Stimulated activated CD4-positive, alpha-beta T cell treated with anti-CD3 and anti-CD28 coated beads, TNF-alpha, amount 100 ng/mL, for 1 hour (primary cell): ENCODE measurements at places on chromosomes 4 and X.

DNA sequence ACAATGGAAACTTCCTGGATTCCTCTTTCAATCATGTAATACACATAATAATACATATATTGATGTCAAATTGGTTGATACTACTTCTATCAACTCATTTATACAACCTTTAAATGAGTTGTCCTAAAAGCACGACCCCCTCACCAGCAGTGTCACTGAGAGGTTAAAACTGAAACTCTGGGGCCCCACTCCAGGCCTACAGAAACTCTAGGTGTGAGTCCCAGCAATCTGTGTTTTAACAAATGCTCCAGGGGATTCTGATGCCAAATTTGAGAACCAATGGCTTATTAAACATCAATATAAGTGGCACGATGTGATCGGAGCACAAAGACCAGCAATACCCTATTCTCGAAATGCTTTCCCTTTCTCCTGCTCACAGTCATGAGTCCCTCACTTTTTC lies 47.9 kb downstream of the ATP8A1 start:
- DNase-seq: no peak

GRCh38 chr4:82523179-82523578 lies 38.6 kb downstream of the TMEM150C start:
- DNase-seq: no peak

DNA sequence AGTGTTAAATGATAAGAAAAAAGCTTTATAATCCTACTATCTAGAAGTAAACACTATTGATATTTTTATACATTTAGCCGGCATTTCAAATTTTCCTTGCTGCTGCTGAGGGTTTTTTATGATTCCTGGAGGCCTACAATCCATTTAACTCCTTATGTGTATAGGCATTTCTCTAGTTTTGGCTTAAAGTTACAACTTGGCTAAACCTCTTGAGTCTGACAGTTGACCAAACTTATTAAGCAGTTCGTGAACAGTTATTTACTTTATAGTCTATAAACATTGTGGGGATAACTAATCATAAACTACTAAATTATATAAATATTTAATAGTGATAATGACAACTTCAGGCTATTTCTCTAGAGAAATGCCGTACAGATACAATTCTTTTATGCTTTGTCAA lies 141.9 kb downstream of the ADGRL3 start:
- no peak for DNase-seq

- no peak for DNase-seq
Measured at GRCh38 chr4:151866592-151866918, 105.7 kb upstream of the GATB start.

- peak; percentile 68 for DNase-seq
Measured at GRCh38 chrX:1453395-1453783, 680 bp upstream of the ASMTL start.

DNA sequence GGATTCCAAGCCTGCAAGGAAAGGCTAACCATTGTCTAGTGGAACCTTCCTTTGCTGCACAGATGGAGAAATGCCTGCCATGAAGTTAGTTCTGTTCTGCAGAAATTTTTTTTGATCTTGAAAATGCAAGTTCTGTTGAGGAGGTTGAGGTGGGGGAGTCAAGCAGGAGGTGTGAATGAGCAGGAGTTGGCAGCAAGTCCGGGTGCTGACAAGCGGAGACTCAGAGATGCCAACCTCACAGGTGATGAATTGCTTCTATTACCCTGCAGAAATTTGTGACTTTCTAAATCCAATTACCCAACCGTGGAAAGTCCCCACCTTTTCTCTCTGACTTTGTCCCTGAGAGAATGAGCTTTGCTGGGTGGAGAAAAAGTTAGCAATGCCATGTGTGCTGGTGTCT lies 350.1 kb downstream of the DHRSX start:
- DNase-seq: no peak

DNA sequence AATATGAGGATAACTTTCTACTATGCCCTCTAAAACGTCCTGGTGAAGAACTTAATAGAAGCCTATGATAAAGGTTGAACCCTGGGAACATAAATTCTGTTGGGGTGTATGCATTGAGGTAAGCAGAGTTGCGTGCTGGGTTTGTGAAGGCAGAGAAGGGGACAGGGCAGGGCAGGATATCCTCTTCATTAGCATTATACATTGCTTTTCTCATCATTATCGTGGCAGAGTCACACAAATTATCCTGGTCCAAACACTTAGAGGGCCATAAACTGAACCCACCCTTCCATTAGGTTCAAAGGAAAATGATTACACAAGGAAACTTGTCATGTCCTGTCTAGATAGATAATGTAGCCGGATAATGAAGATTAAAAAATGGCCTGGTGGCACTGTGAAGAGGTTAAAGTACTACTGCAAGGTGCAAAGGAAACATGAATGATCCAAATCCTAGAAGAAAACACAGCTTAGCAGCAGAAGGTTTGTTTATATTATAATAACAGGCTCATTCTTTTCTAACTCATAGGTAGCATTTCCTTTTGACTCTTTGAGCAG lies 189.1 kb downstream of the SPCS3 start:
- DNase-seq: no peak

- DNase-seq: no peak
Measured at GRCh38 chr4:85153221-85153620, 186.7 kb upstream of the WDFY3 start.

DNA sequence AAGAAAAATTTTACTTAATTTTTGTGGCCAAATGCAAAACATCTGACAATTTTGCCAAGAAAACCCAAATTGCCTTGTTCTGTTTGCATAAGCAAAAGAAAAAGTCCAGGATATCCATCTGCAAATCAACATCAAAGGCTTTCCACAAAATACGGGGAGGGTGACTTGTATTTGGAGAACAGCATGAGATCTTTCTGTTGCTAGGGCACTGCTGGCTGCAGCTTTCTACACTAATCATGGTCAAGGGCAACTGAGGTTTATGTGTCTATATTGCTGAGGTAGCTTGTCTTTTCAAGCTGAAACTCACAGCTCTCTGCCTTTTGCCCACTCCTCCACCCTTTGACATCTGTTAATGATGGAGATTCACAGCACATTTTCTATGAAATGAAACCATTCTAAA lies 389.1 kb downstream of the NKX6-1 start:
- no peak for DNase-seq

GRCh38 chr4:53974561-53974960 lies 89.8 kb downstream of the CHIC2 start:
- DNase-seq: no peak

DNA sequence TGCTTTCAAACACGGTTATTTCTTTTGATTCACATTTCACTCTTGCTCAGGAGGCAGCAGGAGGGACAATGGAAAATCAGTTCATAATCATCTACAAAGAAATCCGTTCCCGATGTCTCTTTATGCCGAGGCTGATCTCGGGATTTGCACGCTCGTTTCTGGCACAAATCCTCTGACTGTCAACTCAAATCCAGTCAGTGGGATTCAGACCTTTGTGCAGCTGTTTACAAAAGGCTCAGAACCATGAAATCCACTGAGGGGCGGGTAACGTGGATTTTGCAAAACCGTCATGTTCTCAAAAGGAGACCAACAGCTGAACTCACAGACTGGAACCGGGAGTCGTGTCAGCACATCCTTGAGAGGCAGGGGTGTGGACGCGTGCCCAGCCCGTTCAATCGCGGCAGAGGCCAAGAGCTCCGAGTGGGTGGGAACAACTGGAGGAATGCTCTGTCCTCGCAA lies 46.4 kb downstream of the ACOX3 start:
- DNase-seq: no peak

- DNase-seq: no peak
Measured at GRCh38 chrX:24264383-24264782, 49.5 kb downstream of the SUPT20HL2 start.

GRCh38 chr4:5827108-5828004 lies 65.5 kb downstream of the CRMP1 start:
- no peak for DNase-seq

- no peak for DNase-seq
Measured at GRCh38 chr4:84381759-84382158, 117.3 kb downstream of the NKX6-1 start.

- no peak for DNase-seq
Measured at GRCh38 chr4:25215511-25215910, 18.3 kb upstream of the PI4K2B start.

DNA sequence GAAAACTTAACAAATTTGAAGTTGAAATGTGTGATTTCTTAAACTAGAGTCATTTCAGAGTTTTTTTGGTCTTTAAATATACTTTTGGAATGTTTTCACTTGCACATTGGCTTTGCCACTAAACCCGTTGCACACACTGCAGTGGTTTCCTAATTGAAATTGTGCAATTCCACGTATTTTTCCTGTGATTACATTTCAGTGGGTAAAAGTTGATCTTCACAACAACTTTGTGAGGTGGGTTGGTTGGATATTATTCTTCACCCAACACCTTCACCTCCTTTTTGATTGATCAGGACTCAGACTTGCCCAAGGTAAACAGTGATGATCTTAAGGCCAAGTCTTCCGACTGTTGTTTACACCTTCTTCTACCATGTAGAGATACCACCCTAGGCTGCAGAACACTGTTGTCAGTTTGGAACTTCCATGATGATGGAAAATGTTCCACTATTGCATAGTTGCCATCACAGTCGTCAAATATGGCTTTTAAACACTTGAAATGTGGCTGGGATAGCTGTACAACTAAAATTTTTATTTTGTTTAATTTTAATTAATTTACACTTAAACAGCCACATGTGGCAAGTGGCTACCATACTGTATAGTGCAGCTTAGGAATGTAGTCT lies 13.7 kb downstream of the SEPTIN11 start:
- DNase-seq: no peak

GRCh38 chr4:126678618-126679017 lies 954.1 kb upstream of the INTU start:
- no peak for DNase-seq

DNA sequence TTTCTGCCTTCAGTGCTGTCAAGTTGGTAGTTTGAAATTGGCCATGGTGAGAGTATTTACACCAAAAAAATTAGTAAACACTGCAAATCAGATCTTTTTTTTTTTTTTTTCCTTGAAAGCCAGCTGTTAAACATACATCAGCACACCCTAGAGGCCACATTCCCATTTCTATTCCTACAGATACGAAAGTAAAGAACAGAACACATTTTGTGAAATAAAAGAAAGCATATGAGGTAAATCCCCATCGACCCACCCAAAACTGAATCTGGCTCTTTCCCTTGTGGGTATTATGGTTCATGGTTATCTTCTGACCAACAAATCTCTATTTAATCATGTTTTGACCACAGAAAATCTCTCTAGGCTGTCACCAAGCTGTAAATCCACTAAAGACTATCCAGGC lies 41.8 kb upstream of the AP1AR start:
- DNase-seq: no peak

DNA sequence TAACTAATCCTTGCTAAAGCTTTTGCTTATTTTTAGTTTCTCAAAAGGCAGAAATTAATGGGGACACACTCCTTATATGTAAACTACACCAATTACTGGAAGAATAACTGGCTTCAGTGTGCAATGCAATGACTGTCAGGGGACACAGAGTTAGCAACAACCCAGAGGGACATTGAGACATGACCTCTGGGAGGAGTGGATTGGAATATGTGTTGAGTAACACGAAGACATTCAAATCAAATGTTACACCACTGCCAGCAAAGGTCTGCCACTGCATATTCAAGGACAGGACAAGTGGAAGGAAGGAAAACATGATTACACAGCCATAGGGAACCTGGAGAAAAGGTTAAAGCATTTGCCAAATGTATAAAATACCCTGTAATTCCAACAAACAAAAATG lies 240.1 kb upstream of the FSTL5 start:
- DNase-seq: no peak

- no peak for DNase-seq
Measured at GRCh38 chr4:159143687-159144086, 40.8 kb downstream of the RAPGEF2 start.

GRCh38 chr4:77006753-77007353 lies 57.3 kb downstream of the SEPTIN11 start:
- DNase-seq: no peak

- no peak for DNase-seq
Measured at GRCh38 chr4:72768364-72768763, 199.3 kb upstream of the ADAMTS3 start.

- no peak for DNase-seq
Measured at GRCh38 chr4:10160281-10160856, 43.8 kb upstream of the WDR1 start.
